IPS DF 19.7 (cell line): ENCODE measurements at places on chromosomes 2 and 18.

GRCh38 chr18:41459656-41460055, 495.4 kb upstream of the PIK3C3 start:
- no peak for DNase-seq

DNA sequence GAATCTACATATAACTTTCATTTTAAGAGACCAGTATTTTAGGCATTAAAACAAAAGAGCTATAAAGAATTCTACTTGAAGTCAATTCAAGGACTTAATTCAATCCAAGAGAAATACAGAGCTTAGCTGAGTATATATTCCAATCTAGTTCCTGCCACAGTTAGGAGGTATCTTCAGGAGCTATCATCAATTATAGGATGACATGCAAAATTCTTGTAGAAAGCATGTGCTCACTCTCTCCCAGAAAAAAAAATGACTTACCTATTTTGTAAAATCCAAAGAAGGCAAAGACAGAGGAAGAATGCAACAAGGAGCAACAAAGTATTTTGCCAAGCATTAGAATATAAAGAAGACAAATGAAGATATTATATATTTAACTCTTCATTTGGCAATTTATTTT, 31.8 kb upstream of the CFAP36 start:
- no peak for DNase-seq

- DNase-seq: no peak
Measured at GRCh38 chr18:33034945-33035344, 262.1 kb upstream of the KLHL14 start.

- DNase-seq: no peak
Measured at GRCh38 chr2:27085673-27086089, 891 bp upstream of the KHK start.

GRCh38 chr18:61334491-61334850, 1.2 kb downstream of the CDH20 start:
- no peak for DNase-seq

DNA sequence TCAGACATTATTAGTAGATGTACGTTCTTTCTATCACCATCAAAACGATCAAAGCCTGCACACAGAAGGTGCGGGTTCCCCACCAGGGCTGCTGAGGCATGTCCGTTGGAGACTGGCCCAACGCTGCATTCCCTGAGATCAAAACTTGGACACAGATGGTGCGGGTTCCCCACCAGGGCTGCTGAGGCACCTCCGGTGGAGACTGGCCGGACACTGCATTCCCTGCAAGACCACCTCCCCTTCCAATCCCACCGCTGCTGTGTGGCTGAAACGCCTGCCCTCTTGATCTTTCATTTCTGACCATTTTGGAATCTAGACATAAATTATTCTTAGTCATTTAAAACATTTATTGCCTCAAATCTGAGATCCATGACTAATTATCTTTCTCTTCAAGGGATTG, 254.2 kb upstream of the SALL3 start:
- no peak for DNase-seq

- no peak for DNase-seq
Measured at GRCh38 chr2:157404363-157404762, 39.5 kb downstream of the CYTIP start.

GRCh38 chr2:172473167-172473566, 45.8 kb downstream of the ITGA6 start:
- no peak for DNase-seq

GRCh38 chr2:231370749-231371429, 24.6 kb upstream of the B3GNT7 start:
- DNase-seq: peak; percentile 85

DNA sequence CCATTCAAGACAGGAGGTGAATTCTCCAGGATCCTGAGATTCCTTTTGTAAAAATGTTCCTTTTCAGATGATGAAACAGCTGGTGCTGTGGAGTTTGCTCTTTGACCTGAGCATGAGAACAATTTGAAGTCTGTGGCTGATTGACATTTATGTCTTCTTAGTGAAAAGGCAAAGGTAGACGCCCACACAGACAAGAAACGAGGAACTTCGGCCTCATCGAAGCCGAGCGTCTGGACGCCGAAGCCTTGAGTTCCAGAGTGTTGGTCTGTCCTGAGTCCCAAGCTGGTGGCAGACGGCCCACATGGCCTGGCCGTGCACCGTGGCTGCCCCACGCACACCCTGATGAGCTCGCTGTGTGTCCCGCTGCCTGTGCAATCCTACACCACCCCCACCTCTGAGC, 20.7 kb upstream of the SNTG2 start:
- DNase-seq: no peak

- no peak for DNase-seq
Measured at GRCh38 chr2:73260338-73260984, 23.8 kb downstream of the FBXO41 start.

DNA sequence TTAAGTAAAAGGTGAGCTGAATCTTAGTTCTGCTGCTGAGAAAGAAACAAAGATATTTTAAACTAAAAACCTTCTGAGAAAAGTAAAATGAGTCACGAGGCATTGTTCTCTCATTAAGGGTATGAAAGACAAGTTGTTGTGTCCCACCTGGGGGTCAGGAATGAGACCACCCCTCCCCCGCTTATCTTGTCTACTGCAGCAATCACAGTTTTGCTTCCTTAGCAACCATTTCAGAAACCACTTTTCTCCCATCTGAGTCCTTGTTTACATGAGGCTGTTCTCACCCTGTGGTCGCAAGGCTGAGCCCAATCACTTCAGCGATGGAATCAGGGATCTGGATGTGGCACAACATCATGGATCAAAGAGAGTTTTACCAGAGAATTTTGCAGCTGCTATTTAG, 377.6 kb upstream of the NETO1 start:
- DNase-seq: peak; percentile 56

DNA sequence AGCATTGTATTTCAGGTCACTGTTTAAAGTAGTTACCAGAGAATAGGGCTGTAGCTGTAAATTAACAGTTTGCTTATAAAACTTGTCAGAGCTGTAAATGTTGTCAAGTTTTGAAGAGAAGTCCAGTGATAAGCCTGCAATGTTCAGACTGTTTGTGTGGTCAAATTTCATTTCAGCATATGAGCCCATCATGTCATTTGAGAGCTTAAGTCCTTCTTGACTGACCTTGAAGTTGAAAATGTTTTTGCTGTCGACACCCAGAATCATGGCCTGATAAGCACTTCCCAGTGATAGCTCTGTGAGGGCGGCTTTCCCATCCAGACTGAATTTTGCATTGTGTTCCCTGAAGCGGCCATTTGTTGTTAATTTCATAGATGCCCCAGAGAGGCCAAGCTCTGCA, 32.4 kb downstream of the APOB start:
- no peak for DNase-seq

- DNase-seq: no peak
Measured at GRCh38 chr2:9750224-9751215, 92.8 kb upstream of the TAF1B start.

GRCh38 chr2:33085646-33086045, 138.9 kb downstream of the LTBP1 start:
- no peak for DNase-seq

DNA sequence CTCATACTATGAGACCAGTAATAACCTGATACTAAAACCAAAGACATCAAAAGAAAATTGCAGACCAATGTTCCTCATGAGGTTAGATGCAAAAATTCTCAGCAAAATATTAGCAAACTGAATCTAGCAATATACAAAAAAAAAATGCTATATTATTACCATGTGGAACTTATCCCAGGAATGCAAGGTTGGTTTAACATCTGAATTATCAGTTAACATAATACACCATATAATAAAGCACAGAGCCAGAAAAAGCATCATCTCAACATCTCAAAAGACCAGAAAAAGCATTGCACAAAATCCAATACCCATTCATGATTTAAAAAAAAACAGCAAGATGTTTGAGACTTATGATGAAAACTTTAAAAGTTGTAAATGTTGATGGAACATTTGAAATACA, 8.3 kb upstream of the ZCCHC2 start:
- DNase-seq: no peak

GRCh38 chr2:135546436-135546835, 15.2 kb downstream of the R3HDM1 start:
- DNase-seq: no peak

- no peak for DNase-seq
Measured at GRCh38 chr2:68429311-68429826, 37.7 kb downstream of the FBXO48 start.

- no peak for DNase-seq
Measured at GRCh38 chr2:222693837-222694236, 22.4 kb downstream of the MOGAT1 start.

DNA sequence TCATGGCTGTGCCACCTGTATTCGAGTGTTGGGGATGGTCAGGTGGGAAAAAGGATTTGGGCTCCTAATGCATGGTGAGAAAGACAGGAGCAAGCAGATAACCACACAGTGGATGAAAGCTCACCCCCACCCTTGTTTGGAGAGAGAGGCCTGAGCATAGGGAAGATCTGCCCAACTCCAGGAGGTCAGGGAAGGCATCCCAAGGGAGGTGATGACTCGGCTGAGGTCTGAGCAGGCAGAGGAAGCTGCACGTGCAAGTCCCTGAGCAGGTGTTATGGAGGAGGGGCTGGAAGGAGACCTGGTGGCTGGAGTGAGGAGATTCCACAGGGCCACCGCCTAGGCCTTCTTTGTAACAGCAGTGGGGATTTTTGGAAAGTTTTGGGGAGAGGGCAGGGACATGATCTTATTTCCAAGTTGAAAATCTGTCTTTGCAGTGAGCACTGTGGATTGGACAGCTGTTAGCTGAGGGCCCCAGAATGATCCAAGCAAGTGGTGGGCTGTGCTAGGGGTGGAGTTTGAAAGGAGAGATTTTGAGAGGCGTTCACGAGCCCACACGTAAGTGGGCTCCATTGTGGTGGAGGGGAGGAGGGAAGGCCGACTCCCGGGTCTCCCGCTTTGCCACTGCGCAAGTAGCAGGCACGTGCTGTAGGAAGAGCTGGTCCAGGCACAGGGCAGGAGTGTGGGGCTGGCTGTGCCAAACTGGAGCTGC, 228.5 kb downstream of the GLI2 start:
- DNase-seq: no peak

GRCh38 chr2:217751192-217751591, 251.6 kb downstream of the TNS1 start:
- no peak for DNase-seq

GRCh38 chr18:35770376-35771014, 189.0 kb downstream of the GALNT1 start:
- no peak for DNase-seq

GRCh38 chr2:161123531-161124030, 36.6 kb upstream of the TANK start:
- DNase-seq: no peak

GRCh38 chr2:175684466-175684865, 317.6 kb downstream of the LNPK start:
- DNase-seq: peak; percentile 7

- no peak for DNase-seq
Measured at GRCh38 chr2:240930096-240930630, 24.0 kb downstream of the CROCC2 start.

GRCh38 chr2:174005801-174006419, 40.7 kb upstream of the SP3 start:
- DNase-seq: no peak

- DNase-seq: no peak
Measured at GRCh38 chr2:101817481-101817880, 120.0 kb downstream of the MAP4K4 start.

- no peak for DNase-seq
Measured at GRCh38 chr2:149806651-149807050, 219.1 kb upstream of the MMADHC start.

- DNase-seq: no peak
Measured at GRCh38 chr2:20507166-20507692, 60.4 kb downstream of the RHOB start.

GRCh38 chr2:236348976-236349375, 84.8 kb upstream of the ASB18 start:
- no peak for DNase-seq

DNA sequence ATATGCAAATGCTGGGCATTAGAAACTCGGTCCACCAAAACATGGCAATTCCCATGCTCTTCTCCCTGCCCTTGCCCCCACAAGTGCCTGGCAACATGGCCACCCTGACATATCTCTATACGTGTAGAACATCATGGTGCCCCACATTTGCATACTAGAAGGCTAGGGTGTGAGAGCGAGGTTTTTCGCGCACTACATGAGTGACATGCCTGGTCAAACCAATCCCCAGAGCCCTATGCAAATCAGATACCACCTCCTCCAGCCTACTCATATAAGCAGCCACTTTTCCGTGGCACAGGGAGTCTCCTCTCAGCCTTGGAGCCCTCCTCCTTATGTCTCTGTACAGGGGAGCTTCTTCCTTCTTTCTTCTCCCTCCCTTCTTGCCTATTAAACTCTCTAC, 296.1 kb upstream of the GULP1 start:
- DNase-seq: no peak

- no peak for DNase-seq
Measured at GRCh38 chr2:188051706-188052105, 240.0 kb upstream of the GULP1 start.

GRCh38 chr2:88856409-88857135, 165.1 kb downstream of the RPIA start:
- DNase-seq: no peak

GRCh38 chr2:174340400-174341292, 5.9 kb downstream of the SP9 start:
- no peak for DNase-seq

GRCh38 chr2:54723996-54724559, 616 bp downstream of the EML6 start:
- no peak for DNase-seq

GRCh38 chr18:63365876-63366212, 1.2 kb downstream of the KDSR start:
- no peak for DNase-seq

- no peak for DNase-seq
Measured at GRCh38 chr2:201263779-201264178, 3.4 kb downstream of the CASP8 start.

- no peak for DNase-seq
Measured at GRCh38 chr2:76930056-76930744, 592.0 kb downstream of the LRRTM4 start.

GRCh38 chr18:5311301-5311989, 15.9 kb upstream of the ZBTB14 start:
- DNase-seq: no peak

DNA sequence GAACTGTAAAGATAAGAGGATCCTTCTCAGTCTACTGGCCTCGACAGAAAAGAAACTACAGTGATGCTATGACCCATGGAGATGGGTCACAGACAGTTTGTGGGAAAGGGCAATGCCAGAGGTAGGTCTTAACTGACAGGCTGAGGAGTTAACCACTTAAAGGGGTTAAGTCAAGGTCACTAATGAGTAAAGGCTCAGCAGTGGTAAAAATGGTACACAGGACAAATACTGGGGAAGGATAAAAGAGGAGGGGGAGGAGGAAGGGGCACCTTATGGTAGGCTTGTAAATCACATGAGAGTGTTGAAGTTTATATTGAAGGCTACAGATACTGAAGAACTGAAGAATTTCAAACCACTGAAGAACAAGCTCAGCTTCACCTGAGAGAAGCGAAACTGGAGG, 9.9 kb downstream of the IER3IP1 start:
- no peak for DNase-seq
